ENCODE measurements at places on chromosomes 12 and 14. TPM values are rescaled to one million over a fixed set of nuclear protein-coding genes. Genes with fewer than 3 reads are reported as not detected.

The KRT7 gene
- total RNA-seq: 5,579 TPM

The RNASE1 gene
- not detected for total RNA-seq

The ALDH1L2 gene
- total RNA-seq: 3.2 TPM

The DTX1 gene
- 0.42 TPM for total RNA-seq

The CKAP4 gene
- total RNA-seq: 84.2 TPM

The PIANP gene
- total RNA-seq: 1.0 TPM

The BATF gene
- total RNA-seq: not detected

Data from A549 treated with Mapracorat at 1 μM for 4 hours (cell line).